ENCODE measurements at places on chromosomes 2 and 18.

GRCh38 chr18:35835833-35836232 lies 136.6 kb upstream of the RMP24 start:
- DNase-seq, result no peak

DNA sequence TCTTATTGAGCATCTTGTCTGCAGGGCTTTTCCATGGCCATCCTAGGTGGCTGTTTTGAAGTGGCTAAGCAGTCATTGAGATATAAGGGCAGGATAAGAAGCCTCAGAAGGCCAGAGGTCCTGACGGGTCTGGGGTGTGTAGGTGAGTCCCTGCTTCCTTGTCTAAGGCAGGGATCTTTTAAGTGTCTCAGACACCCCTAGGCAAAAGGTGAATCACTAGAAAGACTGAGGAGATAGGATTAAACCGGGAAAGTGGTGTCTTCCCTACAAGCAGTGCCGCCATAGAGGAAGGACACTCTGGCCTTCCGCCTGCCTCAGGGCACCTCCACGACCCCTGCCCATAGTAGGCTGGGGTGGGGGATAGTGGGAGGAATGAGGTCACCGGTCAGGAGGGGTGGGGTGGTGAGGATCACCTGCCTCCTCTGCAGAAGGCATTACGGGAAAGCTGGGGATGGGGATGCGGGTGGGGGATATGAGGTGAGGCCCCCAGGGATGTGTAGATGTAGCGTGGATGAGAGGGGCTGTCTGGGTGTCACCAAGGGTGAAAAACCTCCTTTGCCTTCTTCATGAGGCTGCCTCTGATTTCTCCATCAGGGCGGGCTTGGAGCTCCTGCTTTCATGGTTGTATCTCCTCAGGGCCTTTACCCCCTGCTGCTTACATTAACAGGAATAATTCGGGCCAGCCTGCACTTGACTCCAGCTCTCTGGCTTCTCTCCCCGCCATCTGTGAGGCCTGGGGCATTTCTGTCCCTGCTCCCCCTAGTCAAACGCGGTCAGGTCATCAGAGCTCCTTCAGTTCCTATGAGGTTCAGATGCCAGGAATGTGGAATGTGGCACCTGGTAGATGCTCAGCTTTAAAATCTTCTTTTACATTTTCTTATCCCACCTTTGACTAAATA lies 244.0 kb downstream of the DYSF start:
- peak; percentile 10 for DNase-seq

DNA sequence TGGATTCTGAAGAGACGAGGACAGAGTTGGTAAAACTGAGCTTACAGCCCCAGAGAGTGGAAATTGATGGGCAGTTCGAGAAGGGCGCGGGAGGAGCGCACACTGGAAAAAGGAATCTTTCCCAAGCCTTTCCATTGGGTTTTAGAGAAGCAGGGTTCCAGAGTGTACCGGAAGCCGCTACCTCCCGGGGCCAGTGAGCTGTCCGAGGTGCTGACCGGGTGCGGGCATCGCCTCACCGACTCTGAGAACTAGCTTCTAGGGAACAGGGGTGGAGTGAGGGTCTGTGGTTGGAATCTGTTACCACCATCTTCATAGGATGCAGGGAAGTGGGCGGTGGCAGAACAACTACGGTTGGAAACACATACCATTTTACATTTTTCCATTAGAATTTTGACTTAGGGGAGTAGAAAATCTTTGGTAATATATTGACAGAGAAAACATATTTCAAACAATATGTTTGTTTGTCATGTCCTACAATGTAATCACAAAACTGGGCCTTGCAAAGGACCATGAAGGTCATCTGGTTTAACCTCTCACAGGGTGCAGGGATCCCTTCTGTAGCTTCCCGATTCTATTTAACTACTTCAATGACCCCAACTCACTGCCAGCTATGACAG lies 724 bp downstream of the NMS start:
- DNase-seq, result no peak

- DNase-seq, result no peak
These were observed 141.2 kb upstream of the CTAGE1 start for GRCh38 chr18:22558945-22559385.

- no peak for DNase-seq
These were observed 66.8 kb upstream of the SPRED2 start for GRCh38 chr2:65499216-65499615.

DNA sequence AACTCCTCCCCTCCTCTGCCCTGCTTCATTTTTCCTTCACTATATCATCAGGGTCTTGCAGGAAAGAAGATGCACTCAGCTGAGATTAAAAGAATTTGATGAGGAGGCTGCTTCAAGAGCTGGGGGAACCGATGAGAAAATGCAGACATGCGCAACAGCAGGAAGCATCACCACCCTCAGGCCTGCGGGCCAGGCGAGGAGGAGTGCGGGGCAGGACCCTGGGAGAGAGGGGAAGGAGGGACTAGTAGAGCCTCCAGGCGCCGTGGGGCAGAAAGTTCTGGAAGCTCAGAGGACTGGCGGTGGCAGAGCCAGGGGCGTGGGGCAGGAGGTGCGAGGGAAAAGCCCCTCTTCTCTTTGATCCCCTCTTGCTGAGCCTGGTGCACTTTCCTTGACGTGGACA lies 108.2 kb downstream of the CD226 start:
- DNase-seq, result no peak

DNA sequence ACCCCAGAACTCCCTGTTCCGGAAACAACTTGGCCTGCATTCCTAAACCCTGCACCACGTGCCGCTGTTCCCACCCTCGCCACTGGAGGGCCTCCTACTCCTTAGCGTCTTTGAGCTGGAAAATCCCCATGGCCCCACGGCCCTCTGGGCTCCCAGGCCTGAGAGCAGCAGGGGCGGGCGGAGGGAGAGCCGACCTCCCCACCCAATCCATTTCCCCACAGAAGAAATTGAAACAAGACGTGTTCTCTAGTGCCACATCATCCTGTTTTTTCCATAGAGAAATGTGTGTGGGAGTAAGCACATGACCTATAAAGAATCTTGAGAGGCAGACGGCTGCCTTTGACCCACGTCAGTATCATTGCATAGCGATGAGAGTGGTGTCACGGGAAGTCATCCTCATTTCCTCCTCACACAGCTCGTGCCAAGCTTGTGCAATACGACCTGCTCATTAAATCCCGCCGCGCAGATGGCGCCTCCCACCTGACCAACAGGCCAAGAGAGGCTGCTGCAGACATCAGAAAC lies 79.2 kb downstream of the LAMA1 start:
- peak; percentile 13 for DNase-seq

DNA sequence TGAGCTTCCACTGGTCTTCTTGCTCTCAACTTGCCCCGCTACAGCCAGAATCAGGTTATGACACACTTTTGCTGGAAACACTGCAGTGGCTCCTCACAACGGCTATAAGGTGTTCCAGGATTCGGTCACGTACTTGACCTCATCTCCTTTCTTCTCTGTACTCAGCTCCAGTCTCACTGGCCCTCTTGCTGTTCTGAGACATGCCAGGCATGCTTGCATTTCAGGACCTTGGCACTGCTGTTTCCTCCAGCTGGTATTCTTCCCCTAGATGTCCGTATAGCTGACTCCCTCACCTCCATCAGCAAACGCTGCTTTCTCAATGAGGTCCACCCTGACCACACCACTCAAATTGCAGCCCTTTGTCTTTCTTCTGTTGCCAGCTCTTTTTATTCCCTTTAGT lies 31.9 kb upstream of the C1GALT1C1L start:
- DNase-seq, result no peak

DNA sequence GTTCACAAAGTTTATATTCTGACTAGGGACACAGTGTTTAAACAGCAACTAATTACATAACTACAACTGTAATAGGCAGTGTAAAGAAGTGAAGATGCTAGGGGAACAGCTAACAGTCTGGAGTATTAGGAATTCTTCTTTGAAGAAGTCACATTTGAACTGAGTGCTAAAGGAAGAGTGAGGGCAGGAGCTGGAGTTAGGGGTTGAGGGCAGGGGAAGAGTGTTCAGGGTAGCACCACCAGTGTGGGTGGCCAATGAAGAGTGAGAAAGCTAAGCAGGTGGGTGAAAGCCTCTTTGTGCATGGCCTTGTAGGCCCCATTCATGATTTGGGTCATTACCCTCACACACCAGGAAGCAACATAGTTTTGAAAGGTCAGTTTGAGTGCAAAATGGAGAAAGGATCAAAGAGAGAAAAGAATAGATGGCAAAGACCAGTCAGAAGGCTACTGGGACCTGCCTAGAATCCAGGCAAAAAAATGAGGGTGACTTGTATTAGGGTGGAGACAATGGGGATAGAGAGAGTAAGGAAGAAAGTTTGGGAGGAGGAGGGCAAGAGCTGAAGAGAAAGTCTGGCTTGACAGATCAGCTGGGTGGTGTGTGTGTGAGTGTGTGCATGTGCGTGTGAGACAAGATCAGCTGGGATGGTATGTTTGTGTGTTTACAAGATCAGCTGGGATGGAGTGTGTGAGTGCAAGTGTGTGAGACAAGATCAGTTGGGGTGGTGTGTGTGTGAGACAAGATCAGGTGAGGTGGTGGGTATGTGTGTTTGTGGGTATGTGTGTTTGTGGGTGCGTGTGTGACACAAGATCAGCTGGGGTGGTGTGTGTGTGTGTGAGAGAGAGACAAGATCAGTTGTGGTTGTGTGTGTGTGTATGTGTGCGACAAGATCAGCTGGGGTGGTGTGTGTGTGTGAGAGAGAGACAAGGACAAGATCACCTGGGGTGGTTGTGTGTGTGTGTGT lies 43.6 kb upstream of the AGPS start:
- no peak for DNase-seq

- no peak for DNase-seq
These were observed 179.3 kb downstream of the GLI2 start for GRCh38 chr2:120914839-120915521.

DNA sequence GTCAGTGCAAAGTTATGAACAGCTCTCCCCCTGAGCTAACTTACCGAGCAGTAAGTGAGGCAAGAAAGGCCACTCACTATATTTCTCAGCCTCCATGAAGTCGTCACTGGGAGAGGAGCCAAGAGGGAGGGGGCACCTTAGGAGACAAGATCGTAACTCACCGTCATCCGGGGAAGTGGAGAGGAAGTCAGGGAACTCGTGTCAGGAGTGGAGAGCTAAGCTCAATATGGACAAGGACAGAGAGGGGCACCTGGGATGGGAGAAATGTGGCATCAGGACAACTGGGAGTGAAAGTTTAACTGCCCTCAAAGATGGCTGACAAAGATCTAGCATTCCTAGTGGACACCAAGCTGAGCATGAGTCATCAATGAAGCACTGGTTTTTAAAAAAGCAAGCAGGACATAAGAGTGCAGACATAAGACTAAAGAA lies 37.1 kb downstream of the BCL11A start:
- no peak for DNase-seq

- DNase-seq, result no peak
These were observed 40.5 kb upstream of the NABP1 start for GRCh38 chr2:191637182-191638078.

- DNase-seq, result no peak
These were observed 4.5 kb downstream of the SLC23A3 start for GRCh38 chr2:219165058-219165911.

GRCh38 chr18:24488824-24489493 lies 28.5 kb downstream of the HRH4 start:
- no peak for DNase-seq

DNA sequence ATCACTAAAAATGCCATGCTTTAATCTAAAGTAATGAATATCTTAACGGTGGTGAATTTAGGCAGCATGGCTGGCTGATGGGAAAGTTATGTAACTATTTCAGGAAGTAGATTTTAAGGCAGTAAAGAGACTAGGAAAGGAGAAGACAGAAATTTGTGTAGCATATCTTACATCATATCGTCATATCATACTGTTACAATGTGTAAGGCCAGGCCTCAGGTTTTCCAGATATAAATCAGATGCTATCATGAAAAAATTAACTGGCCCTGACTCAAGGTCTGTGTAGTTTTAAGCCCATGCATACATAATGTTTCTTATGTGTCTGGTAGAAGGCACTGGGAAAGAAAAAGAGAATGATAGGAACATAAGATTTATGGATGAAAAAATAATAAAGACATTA lies 8.9 kb upstream of the FAP start:
- no peak for DNase-seq

GRCh38 chr18:12652861-12653401 lies 5.0 kb downstream of the SPIRE1 start:
- DNase-seq, result no peak

- no peak for DNase-seq
These were observed 1.1 kb downstream of the CYBRD1 start for GRCh38 chr2:171523088-171524017.

DNA sequence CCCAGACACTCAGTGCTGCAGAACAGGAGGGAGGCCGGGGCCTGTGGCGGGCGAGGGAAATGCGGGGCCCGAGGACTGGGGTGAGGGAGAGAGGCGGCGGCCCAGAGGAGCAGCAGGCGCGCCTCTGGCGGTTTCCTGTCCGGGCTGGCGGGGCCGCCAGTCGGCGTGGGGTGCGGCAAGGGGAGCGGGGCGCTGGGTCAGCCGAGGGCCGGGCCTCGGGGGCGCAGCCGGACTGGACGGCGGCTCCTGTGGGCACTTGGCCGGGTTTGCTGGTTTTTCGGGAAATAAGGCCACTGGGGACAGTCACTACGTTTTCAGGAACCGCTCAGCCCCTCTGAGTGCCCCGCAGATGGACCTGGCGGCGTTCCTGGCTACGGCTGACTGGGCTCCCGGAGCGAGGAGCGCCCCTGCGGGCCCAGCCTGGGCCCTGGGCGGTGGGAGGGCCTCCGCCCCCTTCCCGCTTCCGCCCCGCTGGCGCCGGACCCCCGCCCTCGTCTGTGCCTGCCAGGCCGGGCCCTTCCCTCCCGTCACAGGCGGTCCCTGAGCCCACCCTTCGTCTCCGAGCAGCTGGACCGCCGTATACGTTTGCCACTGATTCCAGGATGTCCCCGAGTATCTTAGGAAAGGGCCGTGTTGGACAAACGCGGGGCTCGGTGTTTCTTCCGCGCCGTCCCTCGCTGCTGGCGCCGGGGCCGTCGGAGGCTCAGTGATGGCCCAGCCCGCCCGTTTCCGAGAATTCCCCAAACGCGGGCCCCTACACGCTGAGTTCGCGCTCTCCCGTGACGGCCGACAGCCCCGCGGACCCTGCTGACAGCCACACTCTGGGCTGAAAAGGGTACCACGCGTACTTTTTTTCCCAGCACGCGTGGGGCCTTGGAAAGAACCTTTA lies 84.6 kb downstream of the FAM210A start:
- DNase-seq, result no peak

GRCh38 chr2:239215136-239215925 lies 185.5 kb downstream of the HDAC4 start:
- no peak for DNase-seq

- no peak for DNase-seq
These were observed 29.8 kb downstream of the EPC2 start for GRCh38 chr2:148674063-148675020.

DNA sequence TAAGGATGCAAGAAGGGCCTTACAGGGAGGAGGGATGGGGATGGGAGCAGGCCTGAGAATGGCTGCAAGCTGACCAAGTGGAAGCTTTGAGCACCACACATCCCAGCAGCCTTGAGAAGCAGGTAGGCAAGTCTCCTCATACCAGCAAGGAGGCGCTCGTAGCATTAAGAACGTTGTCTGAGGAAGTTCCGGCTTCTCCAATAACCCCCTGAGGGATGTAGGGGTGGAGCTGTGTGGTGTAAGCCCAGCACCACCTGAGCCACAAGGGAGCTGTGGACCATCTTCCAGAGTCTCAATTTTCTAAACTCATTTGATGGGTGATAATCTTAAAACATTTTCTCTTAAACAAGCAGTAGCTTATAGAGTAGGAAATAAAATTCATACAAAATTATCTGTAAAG lies 50.6 kb downstream of the ST3GAL5 start:
- no peak for DNase-seq

Data from DMS79 (cell line).